ENCODE measurements at places on chromosomes 2 and 18.
A peak's percentile ranks its signal among the peaks of the same experiment; 100 is the strongest.

DNA sequence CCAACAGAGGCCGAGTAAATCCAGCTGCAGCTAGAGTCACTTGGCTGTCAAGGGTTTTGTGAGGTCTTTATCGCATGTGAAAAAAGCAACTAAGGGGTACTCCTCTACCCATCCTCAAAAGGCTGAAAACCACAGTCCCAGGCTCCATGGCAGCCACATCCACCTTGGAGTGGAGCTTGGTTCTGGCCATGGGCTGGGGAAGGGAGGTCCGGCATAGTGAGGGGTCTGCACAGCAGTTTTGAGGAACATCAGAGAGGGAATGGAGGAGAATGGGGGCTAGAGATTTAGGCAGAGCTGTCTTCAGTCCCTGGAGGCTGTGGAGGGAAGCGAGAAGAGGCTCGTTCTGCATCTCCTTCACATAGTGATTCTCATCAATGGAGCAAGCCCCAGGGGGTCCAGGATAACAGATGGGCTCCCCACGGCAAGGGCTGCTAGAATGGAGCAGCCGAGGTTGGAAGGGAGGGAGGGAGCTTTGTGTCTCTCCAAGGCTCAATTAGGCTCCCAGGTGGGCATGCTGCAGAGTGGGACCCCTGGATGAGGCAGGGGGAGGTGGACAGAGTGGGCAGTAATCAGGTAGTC, 21.0 kb downstream of the MROH2A start:
- DNase-seq: no peak

GRCh38 chr2:164976301-164976700, 21.0 kb upstream of the SLC38A11 start:
- DNase-seq: no peak

DNA sequence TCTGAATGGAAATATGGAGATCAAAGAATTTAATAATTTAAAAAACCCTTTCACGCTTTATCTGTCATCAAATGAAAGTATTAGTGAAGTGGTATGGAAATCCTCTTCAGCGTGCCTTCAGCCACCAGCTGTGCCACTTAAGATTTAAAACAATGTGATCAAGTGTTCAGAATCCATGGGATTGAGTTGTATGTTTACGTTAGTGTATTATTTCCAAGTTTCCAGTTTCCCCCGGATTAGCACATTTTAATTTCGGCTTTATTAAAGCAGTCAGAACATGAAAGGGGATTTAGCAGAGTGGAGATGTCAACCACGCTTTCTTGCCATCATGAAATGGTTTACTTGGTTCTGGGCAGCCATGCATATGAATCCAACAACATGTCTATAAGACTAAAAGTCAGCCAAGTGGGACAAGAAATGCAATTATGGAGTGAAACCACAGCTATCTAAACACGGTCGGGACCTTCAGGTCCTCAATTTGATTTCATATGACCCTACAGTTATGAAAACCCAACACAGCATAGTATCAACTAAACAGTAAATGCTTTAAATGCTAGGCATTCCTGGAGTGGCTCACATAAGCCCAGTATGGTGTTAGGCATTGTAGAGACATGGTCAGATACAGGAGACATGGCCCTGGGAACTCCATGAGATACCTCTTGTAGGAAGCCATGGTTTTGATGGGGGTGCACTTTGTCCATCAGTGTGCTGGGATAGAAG, 224.9 kb upstream of the EPAS1 start:
- DNase-seq: no peak

- no peak for DNase-seq
Measured at GRCh38 chr2:100334929-100335328, 12.6 kb upstream of the LONRF2 start.

DNA sequence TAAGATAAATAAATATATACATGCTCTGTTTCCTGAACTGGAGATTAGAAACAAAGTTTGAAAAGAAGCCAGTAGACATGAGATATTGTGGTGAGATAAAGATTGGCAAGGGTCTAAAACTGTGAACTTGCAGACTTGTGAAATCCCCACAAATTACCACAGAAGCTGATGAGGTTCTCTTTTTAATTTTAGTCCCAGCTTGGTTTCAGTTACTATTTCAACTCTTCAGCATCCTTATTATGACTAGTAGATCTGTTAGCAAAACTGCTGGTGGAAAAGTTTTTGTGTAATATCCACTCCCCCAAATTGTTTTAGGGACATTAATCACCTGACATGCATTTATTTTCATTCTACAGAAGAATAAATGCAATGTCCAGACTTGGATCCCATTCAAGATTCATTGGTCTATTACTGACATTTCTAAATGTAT, 20.8 kb downstream of the RASGRP3 start:
- peak; percentile 56 for DNase-seq

Measured in HL-60 (cell line).